Stimulated activated CD4-positive, alpha-beta T cell treated with anti-CD3 and anti-CD28 coated beads, Interleukin-1b, Interleukin-23, amount 100 ng/mL, for 48 hours (primary cell): ENCODE measurements at places on chromosomes 4 and X.

DNA sequence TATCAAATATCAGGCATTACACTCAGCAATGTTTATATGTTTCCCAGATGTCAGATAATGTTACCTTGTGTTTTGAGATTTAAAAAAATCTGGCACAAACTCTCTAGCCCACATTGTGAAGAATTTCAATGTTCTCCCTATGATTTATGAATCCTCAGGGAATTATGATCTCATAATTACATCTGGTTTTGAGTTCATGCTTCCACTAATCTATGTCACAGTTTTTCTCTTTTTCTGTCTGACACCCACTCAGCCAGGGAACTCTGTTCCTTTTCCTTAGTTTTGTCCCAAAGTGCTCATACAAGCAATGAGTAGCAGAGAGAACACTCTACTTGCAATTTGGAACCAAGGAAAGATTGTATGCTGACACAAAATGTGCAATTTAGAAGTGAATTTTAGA is 212.1 kb upstream of the POF1B start:
- no peak for DNase-seq

DNA sequence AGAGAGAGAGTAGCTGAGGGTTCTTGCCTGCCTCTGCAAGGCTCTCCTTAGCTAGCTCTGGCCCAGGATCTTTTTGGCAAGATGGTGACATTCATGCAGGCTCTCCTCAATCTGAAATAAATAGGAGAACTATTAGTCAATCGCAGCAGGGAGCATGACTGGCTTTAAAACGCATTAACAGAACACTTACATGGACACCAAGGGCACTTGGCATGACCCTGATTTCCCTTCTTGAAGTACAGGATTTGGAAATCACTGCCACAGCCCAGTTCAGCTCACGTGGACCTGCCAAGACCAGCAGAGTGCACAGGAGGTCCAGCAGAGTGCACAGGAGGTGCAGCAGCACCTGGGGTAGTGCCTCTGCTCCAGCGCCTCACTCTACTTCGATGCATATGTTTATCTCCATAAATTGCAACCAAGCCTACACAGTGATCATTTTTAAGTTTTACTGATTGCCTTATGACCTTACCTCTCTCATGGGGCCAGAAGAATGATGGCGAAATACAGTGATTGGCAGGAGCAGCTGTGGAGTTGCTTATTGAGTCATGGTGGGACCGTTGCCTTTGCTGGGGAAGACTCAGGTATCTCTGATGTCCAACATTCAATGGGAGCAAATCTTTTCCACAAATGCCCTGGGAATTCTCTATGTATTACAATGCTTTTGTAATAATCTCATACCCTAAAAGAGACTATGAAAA is 122.4 kb downstream of the SYNPO2 start:
- no peak for DNase-seq

DNA sequence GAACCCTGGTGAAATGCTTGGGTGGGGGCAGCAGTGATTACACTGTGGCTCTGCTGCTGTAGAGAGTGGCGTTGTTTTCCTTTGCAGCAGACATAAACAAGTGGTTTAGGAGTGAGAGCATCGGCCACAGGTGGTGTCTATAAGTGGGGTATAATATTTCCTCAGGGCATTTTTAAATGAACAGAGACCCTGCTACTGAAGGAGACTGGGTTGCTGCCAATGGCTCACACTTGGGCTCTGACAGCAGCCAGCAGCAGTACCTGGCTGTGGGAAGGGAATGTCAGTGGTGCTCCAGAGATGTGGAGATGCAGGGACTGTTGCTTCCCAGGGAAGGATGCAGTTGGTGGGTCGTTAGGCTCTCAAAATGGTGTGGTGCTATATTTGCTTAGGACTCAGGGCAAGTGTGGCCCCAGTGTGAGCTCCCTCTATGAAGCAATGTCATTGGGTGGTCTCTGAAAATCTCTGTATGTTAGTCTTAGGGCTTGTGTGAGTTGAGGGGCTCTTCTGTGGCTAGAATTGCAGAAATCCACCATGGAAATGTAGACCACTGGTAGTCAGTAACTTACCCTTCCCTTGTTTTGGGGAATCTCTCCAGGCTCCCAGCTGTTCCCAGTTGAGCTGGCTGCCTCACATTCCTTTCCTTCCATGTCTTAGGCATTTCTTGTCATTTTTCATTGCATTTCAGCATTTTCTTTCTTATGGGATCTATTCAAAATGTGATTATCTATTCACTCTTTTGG is 1023.0 kb upstream of the GRID2 start:
- DNase-seq, result no peak

GRCh38 chr4:113083346-113083745 is 33.9 kb downstream of the ANK2 start:
- no peak for DNase-seq

DNA sequence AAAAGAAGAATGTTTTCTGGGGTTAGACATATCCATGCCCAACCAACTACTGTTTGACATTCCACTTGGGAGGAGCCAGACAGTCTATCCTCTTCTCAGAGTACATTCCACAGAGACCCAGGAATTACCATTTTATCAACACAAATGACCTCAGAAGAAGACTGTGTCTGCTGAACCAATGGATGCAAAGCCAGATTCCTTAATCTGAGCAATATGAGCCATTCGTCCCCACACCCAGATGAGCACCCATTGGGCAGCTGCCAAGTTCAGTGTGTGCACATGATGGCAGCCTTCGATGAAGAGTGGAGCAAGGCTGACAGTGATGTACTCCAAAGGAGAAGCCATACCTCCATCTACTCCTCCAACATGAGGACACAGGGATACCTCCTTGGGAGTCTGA is 111.3 kb downstream of the ZNF674 start:
- DNase-seq, result no peak

GRCh38 chr4:169114341-169114974 is 104.4 kb upstream of the CBR4 start:
- DNase-seq, result no peak

- no peak for DNase-seq
Measured at GRCh38 chrX:9278475-9279233, 186.2 kb upstream of the TBL1X start.

- no peak for DNase-seq
Measured at GRCh38 chr4:74670583-74670982, 123.7 kb downstream of the BTC start.

DNA sequence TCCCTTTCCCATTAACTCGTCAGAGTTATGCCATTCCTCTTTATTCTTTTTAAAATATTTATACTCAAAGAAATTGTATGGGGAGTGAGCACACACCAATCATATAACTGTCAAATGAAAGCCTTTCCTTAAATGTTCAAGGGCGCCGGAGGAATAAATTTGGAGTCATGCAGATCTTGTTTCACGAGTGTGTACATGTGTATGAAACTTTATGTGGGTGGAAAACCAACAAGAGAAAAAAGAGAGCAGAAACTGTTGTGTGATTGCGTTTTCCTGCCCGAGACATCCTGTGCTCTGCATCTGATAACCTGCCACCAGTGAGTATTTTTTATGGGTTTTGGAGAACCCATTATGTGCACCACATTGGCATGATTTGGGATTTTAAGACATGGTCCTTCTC is 88.3 kb downstream of the FHDC1 start:
- DNase-seq, result no peak

GRCh38 chrX:17559728-17560379 is 177.4 kb upstream of the SCML1 start:
- no peak for DNase-seq

DNA sequence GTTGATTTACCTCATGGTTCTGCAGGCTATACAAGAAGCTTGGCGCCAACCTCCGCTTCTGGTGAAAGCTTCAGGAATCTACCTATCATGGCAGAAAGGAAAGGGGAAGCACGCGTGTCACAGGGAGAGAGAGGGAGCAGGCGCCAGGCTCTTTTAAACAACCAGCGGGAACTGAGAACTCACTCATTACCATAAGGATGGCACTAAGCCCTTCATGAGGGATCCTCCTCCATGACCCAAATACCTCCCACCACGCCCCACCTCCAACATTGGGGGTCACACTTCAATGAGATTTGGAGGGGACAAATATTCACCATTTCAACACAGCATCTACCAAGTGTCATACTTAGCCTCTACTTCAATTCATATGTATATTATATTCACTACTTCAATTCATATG is 18.8 kb upstream of the TBC1D8B start:
- no peak for DNase-seq

DNA sequence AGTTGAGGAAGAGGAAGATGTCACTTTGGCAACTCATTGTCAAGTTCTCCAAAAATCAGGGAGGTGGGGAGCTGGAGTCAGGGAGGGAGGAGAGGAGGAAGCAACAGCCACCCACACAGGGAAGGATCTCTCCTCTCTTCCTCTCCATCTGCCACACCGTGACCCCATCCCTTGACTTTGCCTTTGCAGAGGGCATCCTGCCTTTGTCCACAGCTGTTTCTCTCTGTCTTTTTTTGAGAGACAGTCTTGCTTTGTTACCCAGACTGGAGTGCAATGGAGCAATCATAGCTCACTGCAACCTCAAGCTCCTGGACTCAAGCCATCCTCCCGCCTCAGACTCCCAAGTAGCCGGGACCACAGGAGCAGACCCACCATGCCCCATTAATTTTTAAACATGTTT is 276.0 kb downstream of the SHOX start:
- DNase-seq, result no peak

DNA sequence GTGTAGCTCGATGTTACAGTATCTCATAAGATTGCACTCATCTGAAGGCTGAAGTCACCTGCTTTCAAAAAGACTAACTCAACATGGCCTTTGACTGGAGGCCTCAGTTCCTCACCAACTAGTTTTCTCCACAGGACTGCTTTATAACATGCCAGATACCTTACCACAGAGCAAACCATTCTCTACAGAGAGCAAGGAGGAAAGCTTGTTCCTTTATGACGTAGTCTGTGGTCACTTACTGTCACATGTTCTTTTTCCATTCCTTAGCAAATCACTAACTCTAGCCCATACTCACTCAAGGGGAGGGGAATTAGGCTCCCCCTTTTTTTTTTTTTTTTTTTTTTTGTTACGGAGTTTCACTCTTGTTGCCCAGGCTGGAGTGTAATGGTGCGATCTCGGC is 3.2 kb downstream of the THAP9 start:
- DNase-seq, result no peak
